Activated T-helper 2 cell treated with anti-CD3 and anti-CD28 coated beads, Interferon-gamma antibody, Interleukin-2, Interleukin-4, amounts not matched to agents 10 μg/mL and 5 μg/mL and 100 μg/mL, durations not matched to agents 14 hours and 24 hours and 36 hours (primary cell): ENCODE measurements at places on chromosomes 4 and X. TPM values are rescaled to one million over a fixed set of nuclear protein-coding genes. Genes with fewer than 3 reads are reported as not detected.

TMSB15B gene
- 7.7 and 7.9 TPM in 2 replicates for total RNA-seq

PTTG2 gene
- not detected in 2 replicates for total RNA-seq

TENM3 gene
- 0.05 and 0.09 TPM in 2 replicates for total RNA-seq

TEX13C gene
- not detected in 2 replicates for total RNA-seq

GNPDA2 gene
- 13.3 and 16.6 TPM in 2 replicates for total RNA-seq

ADH1B gene
- not detected in 2 replicates for total RNA-seq

GAB3 gene
- total RNA-seq = 4.3 and 4.5 TPM in 2 replicates

SLC30A9 gene
- total RNA-seq = 49.9 and 51.7 TPM in 2 replicates

PAGE3 gene
- total RNA-seq = not detected in 2 replicates

RASSF6 gene
- not detected in 2 replicates for total RNA-seq

BBS12 gene
- 3.7 and 5.5 TPM in 2 replicates for total RNA-seq

PNCK gene
- total RNA-seq = 0.18 and 0.43 TPM in 2 replicates

NSG1 gene
- not detected in 2 replicates for total RNA-seq

GPM6B gene
- total RNA-seq = not detected in 2 replicates

MAGEB1 gene
- not detected in 2 replicates for total RNA-seq

MFAP3L gene
- total RNA-seq = 0.14 and 0.16 TPM in 2 replicates

RBM47 gene
- total RNA-seq = 32.9 and 34.8 TPM in 2 replicates

GRCh38 chrX:71809886-71810285 lies 46.7 kb downstream of the CXorf49B start:
- no peak for DNase-seq

- no peak for DNase-seq
These were observed 12.3 kb downstream of the CASP3 start for GRCh38 chr4:184636897-184637296.

DNA sequence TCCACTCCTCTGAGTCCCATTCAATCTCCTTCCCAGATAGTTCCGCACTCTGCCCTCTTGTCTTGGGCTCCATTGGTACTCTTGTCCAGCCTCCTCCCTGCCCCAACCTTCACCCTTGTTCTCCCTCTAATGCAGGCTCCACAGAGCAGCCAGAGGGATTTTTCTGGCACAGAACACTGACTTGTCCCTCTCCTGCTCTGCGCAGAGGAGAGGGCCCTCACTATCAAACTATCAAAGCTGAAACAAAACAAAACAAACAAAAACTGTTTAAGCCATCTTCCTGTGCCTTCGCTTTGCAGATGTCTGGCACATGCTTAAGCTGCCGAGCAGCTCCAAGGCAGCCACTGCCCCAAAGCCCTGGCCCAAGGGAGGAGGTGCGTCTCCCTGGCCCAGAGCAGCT lies 2.9 kb downstream of the CNGA2 start:
- no peak for DNase-seq

- no peak for DNase-seq
These were observed 1351.7 kb upstream of the ADGRL3 start for GRCh38 chr4:59848457-59848856.

DNA sequence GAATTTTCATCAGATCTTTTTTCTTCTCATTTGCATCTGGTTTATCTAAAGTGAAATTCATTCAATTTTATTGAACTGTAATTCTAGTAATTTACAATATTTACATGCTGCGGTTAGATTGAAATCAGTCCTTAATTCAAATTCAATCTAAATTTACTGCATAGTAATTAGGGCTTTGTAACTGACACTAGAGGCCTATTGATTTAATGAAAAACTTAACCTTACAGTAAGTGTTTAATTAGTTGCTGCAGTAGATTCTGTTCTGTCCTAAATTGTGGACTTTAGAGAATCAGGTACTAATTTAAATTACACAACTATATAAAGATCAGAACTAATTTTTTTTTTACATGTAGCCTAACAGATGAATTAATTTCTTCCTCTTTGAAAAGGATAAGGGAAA lies 758.8 kb upstream of the TENM3 start:
- no peak for DNase-seq

DNA sequence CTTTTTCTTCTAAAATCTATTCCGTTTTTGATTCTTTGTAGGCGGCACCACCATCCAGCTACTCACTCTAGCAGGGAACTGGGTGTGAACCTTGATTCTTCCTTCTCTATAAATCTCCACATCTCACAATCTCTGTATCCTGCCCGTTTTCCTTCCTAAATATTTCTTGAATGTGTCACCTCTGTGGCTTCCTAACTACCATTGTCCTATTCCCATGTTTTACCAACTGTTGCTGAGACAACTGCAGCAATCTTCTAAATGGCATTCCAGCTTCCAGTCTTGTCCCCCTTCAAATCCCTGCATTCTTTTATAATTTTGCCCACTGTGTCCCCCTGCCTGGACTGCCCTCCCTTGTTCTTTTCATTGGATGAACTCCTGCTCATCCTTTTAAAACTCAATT lies 641.3 kb downstream of the RPA4 start:
- no peak for DNase-seq

DNA sequence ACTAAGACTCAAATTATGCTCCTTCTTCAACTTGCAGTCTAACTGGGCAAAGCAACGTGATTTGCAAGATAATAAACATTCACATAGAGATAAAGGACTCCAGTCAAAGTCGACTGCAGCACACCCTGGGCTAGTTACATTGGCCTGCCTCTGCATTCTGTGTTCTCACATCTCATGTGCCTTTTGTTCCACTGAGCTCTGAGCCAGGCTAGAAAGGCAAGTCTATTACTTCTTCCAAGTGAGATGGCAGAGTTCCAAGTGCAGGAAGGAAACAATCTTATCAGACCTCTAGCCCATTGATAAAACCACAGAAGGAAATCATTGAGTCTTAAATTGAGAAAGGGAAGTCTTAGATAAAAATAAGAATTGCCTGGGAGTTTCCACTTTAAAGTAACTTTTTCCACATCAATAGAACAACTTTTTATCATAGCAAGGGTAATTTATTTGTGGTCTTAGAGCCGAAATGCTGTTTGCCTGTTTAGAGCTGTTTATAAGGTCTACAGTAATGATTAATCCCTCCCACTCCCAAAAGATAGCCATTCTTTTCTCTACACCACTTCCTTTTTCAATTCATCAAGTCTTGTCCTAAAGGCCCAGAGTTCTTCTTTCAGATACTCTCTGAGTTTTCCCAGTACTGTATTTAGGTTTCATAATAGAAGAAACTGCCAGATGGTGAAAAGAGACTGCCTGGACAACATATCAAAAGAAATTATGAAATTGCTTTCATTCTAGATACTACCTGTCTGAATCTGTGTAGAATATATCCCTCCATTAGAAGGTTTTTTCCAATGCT lies 200.2 kb downstream of the GUCY2F start:
- no peak for DNase-seq

DNA sequence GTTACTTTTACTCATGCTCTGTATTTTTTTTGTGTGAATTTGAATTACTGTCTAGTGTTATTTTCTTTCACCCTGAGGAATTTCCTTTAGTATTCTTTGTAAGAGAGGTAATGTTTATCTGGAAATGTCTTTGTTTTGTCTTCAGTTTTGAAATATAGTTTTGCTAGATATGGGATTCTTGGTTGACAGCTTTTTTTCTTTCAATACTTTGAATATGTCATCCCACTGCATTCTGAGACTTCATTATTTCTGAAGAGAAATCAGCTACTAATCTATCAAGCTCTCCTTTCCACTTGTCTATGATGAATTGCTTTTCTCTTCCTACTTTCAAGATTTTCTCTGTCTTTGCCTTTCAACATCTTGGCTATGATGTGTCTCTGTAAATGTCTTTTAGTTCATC lies 217.0 kb upstream of the CASK start:
- DNase-seq = no peak

DNA sequence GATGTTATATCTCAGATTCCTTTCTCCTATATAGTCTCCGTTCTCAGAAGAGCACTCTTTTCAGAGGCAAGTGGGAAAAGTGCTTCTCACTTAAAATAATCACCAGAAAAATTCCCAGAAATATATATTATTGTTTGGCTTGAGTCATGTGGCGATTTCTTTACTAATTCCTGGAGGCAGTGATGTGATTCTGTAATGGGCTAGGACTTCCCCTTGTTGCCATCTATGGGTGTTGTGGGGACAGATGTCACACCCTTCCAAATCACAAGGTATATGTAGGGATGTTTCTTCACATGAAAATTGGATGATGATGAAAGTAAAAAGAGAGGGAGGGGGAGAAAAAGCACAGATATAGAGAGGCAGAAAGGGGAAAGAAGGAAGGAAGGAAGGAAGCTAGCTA lies 553.4 kb downstream of the PPP4R3C start:
- DNase-seq = no peak

- no peak for DNase-seq
These were observed 58.2 kb upstream of the C4orf50 start for GRCh38 chr4:6076391-6076790.

DNA sequence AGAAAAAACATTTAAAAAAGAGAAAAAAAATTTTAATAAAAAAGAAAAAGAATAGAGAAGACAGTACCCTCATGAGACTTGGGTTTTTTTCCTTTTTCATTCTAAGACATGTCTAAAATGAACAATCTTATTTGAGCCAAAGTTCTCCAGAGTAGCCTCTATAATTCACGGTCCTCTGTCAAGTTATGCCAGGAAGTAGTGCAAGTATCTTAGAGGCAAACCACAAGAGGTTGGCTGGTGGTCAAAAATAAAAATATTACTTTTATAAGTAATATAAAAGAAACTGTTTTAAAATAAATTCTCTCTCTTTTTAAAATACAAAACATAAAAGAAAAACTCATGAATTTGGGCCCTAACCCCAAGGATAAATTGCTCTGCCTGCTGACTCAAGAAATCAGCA lies 26.5 kb downstream of the HNRNPDL start:
- DNase-seq = no peak

DNA sequence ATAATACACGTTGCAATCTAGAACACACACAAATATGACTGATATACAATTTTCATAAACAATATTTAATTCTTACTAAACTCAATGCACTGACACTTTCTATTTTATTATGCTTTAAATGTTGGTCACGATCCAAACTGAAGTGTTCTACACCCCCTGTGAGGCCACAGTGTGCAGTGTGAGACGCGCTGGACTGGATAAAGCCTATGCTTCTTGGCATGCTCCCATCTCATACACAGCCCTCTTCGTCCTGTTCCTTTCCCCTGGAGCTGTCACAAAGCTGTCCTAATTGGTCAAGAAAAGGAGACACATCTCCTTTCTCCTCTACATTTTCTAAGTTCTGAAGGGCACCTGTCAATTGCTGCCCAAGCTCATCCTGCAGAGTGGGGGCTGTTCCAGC lies 72.0 kb downstream of the SCD5 start:
- DNase-seq = no peak

GRCh38 chr4:38062776-38063097 lies 102.5 kb downstream of the PTTG2 start:
- no peak for DNase-seq

DNA sequence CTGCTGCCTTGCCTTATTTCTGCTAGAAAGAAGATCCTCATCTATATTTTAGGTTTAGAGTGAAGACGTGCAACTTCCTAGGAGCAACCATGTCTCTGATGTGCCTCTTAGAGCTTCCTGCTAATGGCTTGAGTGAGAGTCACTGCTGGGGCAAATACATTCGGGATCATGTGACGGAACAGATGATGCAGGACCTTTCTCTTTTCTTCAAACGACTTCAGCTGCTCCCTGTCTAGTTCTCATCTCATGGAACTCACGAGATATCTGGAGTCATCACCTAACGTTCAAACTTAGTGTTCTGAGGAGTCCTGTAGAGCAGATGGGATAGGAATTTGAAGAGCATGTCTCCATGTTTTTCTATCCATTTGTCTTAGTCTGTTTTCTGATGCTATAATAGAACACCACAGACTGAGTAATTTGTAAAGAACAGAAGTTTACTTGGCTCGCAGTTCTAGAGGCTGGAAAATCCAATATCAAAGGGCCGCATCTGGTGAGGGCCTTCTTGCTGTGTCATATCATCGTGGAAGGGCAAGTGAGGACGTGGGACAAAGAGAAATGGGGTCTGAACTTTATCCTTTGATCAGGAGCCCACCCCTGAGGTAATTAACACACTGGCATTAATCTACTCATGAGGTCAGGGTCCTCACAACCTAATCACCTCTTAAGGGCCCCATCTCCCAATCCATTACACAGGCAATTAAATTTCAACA lies 43.5 kb upstream of the SCRG1 start:
- no peak for DNase-seq

GRCh38 chr4:151015459-151016347 lies 619 bp upstream of the LRBA start:
- DNase-seq = peak; percentile 76

GRCh38 chr4:139740531-139741041 lies 75.0 kb downstream of the MGST2 start:
- DNase-seq = no peak

- no peak for DNase-seq
These were observed 30.0 kb upstream of the ANXA5 start for GRCh38 chr4:121726642-121727268.

GRCh38 chr4:24915121-24915922 lies 2.5 kb upstream of the CCDC149 start:
- DNase-seq = no peak

GRCh38 chrX:18026166-18026565 lies 165.1 kb upstream of the RAI2 start:
- no peak for DNase-seq

- no peak for DNase-seq
These were observed 132.7 kb downstream of the PJA1 start for GRCh38 chrX:69032601-69033000.

- no peak for DNase-seq
These were observed 80.2 kb downstream of the ADGRA3 start for GRCh38 chr4:22435652-22436051.

DNA sequence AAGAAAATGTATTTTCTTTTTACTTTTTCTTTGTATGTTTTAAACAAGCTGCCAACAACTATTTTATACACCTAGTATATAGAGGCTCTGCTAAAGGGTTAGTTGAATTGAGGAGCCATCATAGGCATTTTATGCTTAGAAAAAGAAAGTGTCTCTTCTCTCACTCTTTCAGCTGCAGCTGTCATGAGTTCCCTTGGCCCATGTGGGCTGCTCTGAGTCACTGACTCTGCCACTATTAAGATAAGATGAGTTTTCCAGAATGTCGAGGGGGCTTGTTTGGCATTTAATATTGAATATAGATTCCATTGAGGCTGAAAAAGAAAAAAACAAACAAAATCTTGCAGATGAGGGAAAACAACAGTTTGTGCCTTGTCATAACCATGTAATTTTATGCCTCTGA lies 126.0 kb upstream of the PAQR3 start:
- no peak for DNase-seq

GRCh38 chr4:144633215-144633614 lies 12.7 kb upstream of the HHIP start:
- DNase-seq = no peak

DNA sequence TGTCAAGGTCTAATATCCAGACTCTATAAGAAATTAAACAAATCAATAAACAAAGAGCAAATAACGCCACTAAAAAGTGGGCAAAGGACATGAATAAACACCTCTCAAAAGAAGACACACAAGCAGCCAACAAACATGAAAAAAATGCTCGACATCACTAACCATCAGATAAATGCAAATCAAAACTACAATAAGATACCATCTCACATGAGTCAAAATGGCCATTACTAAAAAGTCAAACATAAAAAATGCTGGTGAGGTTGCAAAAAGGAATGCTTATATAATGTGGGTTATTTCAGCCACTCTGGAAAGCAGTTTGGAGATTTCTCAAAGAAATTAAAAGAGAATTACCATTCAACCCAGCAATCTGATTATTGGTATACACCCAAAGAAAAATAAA lies 481.1 kb downstream of the STPG2 start:
- no peak for DNase-seq

- no peak for DNase-seq
These were observed 76.7 kb downstream of the CPEB2 start for GRCh38 chr4:15078682-15079642.

GRCh38 chr4:53895137-53895536 lies 169.3 kb downstream of the CHIC2 start:
- DNase-seq = no peak

GRCh38 chr4:37590016-37590415 lies 96.2 kb downstream of the RELL1 start:
- no peak for DNase-seq

- no peak for DNase-seq
These were observed 229.5 kb downstream of the AFAP1 start for GRCh38 chr4:7710126-7710525.
